ENCODE measurements at places on chromosomes 13 and 19. TPM values are rescaled to one million over a fixed set of nuclear protein-coding genes. Genes with fewer than 3 reads are reported as not detected.

ZNF846 gene
- total RNA-seq, result 11.8 TPM

MYO1F gene
- total RNA-seq, result 0.17 TPM

SOX1 gene
- not detected for total RNA-seq

MAU2 gene
- 21.1 TPM for total RNA-seq

LILRB4 gene
- not detected for total RNA-seq

CYP4F3 gene
- not detected for total RNA-seq

NLRP5 gene
- total RNA-seq, result not detected

KLK15 gene
- not detected for total RNA-seq

MCEMP1 gene
- total RNA-seq, result not detected

FBXW9 gene
- 3.3 TPM for total RNA-seq

KLK8 gene
- total RNA-seq, result not detected

ZNF444 gene
- total RNA-seq, result 17.5 TPM

GFY gene
- total RNA-seq, result not detected

PRR19 gene
- 0.17 TPM for total RNA-seq

VSTM1 gene
- total RNA-seq, result not detected

GRCh38 chr19:18119013-18119716 is 21.6 kb downstream of the MAST3 start:
- H3K36me3 ChIP-seq, result peaks cover 10% of the 10 kb centered on the region
- H3K4me3 ChIP-seq, result no peak overlapping the region
- peak; percentile 43 for DNase-seq
- H3K27ac ChIP-seq, result no peak overlapping the region
- peaks cover 12% of the 10 kb centered on the region for H3K4me1 ChIP-seq

DNA sequence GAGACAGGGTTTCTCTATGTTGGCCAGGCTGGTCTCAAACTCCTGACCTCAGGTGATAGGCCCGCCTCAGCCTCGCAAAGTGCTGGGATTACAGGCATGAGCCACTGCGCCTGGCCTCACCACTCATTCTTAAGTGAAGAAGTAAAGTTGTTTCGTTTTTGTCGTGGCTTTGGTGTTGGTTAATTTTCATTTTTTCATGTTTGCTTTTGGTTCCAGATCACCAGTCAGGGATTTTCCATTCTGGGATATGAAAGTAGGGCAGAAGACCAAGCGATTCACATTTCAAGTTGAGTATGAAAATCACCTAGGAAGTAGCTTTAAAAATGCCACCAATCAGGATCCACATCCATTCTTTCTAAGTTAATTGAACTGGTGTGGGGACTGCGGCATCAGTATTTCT is 289.9 kb downstream of the DIAPH3 start:
- H3K36me3 ChIP-seq, result no peaks in the 10 kb centered on the region
- no peak overlapping the region for H3K27ac ChIP-seq
- no peaks in the 10 kb centered on the region for H3K27me3 ChIP-seq

GRCh38 chr13:27276188-27276587 is 5.6 kb downstream of the RASL11A start:
- no peak overlapping the region for H3K27ac ChIP-seq
- H3K4me1 ChIP-seq, result peaks cover 9% of the 10 kb centered on the region
- peaks cover 3% of the 10 kb centered on the region for H3K27me3 ChIP-seq
- no peaks in the 10 kb centered on the region for H3K36me3 ChIP-seq
- H3K4me3 ChIP-seq, result no peak overlapping the region

DNA sequence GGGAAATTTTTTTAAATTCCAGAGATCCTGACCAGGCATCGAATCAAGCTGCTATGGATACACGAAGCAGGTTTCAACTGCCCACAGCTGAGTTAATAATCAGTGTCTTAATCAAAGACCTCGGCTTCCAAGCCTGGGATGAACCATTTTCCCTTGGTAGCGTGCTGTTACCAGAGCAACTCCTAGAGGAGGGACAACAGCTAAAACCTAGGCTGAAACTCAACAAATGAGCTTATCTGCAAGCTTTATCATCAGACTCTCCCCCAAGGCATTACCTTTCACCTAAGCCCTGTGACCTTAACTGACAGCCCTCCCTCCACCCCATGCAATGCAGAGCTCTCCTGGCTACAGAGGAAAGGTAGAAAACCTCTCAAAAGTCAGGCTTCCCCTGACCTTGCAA is 39.7 kb downstream of the RCBTB1 start:
- no peak overlapping the region for H3K4me3 ChIP-seq
- H3K4me1 ChIP-seq, result no peaks in the 10 kb centered on the region
- peaks cover 1% of the 10 kb centered on the region for H3K36me3 ChIP-seq
- H3K27me3 ChIP-seq, result no peaks in the 10 kb centered on the region
- DNase-seq, result no peak

GRCh38 chr19:8416796-8417195 is 3.7 kb downstream of the MARCHF2 start:
- no peaks in the 10 kb centered on the region for H3K36me3 ChIP-seq
- DNase-seq, result no peak
- H3K27ac ChIP-seq, result no peak overlapping the region
- H3K27me3 ChIP-seq, result no peaks in the 10 kb centered on the region
- peaks cover 3% of the 10 kb centered on the region for H3K4me1 ChIP-seq

DNA sequence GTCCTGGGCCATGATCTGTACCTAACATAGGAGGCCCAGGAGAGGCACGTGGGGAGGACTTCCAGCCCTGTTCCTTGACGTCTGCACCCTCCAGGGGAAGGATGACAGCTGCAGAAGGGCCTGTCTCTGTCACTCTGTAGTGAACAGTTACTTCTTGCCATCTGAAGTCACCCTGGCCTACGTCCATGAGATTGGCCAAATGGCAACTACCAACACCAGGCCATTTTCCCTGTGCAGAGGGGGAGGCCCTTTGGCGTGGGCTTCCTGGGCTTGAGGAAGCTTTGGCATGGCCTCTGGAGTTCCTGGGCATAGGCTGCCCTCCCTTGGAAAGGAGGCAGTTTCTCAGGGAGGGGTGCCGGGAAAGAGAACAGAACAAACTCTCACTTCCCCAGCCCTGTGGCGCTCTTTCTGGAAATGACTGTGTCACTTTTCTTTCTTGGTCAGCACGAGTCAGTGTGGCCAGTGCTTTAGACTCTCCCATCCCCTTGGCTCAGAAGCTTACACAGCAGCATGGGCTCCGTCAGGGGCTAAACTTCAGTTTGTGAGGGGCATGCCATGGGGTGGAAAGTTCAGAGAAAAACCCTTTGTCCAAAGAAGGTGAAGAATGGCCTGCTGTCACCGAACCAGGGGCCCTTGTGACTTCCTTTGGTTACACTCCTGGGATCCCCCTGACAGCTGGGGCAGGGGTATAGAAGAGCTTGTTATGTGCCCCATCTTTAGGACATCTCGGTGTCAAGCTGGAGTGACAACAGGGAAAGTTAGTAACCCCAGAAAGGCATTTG is 5.3 kb downstream of the CARM1 start:
- no peak overlapping the region for H3K27ac ChIP-seq
- H3K4me3 ChIP-seq, result no peak overlapping the region
- no peaks in the 10 kb centered on the region for H3K27me3 ChIP-seq
- H3K36me3 ChIP-seq, result no peaks in the 10 kb centered on the region
- H3K4me1 ChIP-seq, result peaks cover 5% of the 10 kb centered on the region

DNA sequence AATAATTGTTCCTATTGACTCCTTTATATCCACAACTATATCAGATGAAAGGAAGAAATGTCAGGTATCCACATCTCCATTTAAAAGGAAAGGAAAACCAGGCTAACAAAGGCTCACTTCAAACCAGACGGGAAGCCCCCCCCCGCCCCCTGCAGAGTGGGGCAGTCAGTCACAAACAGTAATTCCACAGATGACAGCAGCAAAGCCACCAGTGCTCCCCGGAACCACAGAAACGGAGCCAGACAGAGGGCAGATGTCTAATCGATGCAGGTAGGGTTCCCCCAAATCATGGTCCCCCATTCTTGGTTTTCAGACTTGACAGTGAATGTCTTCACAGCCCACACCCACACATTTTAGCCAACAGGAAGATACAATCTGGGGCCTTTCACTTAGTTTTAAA is 100.8 kb downstream of the STK24 start:
- DNase-seq, result no peak
- peaks cover 11% of the 10 kb centered on the region for H3K4me1 ChIP-seq
- peaks cover 10% of the 10 kb centered on the region for H3K36me3 ChIP-seq
- peak overlapping the region; percentile 59 for H3K27ac ChIP-seq
- H3K27me3 ChIP-seq, result no peaks in the 10 kb centered on the region
- H3K4me3 ChIP-seq, result no peak overlapping the region

- H3K36me3 ChIP-seq, result no peaks in the 10 kb centered on the region
- no peak overlapping the region for H3K4me3 ChIP-seq
- H3K27ac ChIP-seq, result no peak overlapping the region
- DNase-seq, result no peak
- no peaks in the 10 kb centered on the region for H3K4me1 ChIP-seq
- H3K27me3 ChIP-seq, result no peaks in the 10 kb centered on the region
These were observed 168.0 kb downstream of the PCDH9 start for GRCh38 chr13:67062160-67062559.

DNA sequence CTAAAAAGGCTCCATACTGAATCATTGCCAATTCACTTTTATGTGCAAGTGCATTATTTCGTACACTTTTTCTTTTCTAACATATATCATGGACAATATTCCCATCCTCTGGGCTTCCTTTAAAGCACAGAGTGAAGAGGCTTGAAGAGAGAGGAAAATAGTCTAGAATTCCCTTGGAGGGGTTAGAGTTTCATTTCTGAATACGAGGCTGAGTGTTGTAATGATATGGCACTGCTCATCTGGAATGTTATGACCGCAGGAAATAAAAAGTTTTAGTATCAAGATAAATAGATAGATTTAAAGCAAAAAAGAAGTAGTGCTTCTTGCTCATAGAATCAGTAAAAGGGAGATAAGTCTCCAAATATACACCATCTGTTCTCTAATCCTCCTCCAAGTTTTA is 412.3 kb upstream of the SLITRK1 start:
- no peak overlapping the region for H3K4me3 ChIP-seq
- no peaks in the 10 kb centered on the region for H3K4me1 ChIP-seq
- DNase-seq, result no peak

GRCh38 chr19:7706188-7706954 is 4.4 kb upstream of the FCER2 start:
- no peak overlapping the region for H3K27ac ChIP-seq
- H3K27me3 ChIP-seq, result no peaks in the 10 kb centered on the region
